ENCODE measurements at places on chromosomes 1 and 21.

- no peak for DNase-seq
These were observed 10.2 kb upstream of the FCRL5 start for GRCh38 chr1:157562515-157562914.

DNA sequence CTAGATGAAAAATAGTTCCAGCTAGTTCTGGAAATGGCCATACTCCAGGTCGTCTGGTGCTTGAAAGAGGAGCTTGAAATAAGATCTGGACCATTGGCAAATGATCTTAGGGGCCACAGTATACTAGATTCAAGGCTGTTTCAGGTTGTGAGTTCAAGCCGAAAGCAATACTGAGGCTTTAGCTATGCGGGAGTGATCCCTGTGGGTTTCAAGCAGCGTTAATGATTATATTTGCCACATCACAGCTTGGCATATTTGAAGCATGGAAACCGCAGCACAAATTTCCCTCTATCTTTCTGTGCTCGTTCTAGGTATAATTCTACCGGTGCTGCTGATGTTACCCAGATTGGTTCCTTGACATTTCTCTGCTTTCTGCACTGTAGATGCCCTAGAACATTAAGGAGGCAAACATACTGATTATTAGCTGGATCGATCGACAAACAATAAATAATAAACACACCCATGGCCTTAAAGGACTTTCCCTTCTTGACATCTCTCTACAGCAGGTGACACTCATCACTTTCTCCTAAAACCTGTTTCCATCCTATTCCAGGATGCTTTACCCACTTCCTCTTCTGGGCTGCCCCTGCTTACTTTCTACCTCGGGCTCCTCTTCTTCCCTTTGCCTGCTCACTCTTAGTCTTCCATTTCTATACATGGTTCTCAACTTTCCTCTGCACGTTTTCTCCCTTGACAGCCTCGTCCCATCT, 40.6 kb upstream of the LYST start:
- DNase-seq: no peak

- no peak for DNase-seq
These were observed 172.7 kb downstream of the PTPRU start for GRCh38 chr1:29408831-29409605.

GRCh38 chr1:196951711-196952394, 8.3 kb downstream of the CFHR2 start:
- no peak for DNase-seq

GRCh38 chr1:119542492-119542946, 35.5 kb downstream of the HSD3B1 start:
- DNase-seq: no peak

- no peak for DNase-seq
These were observed 10.2 kb downstream of the EEIG2 start for GRCh38 chr1:108570128-108570527.

DNA sequence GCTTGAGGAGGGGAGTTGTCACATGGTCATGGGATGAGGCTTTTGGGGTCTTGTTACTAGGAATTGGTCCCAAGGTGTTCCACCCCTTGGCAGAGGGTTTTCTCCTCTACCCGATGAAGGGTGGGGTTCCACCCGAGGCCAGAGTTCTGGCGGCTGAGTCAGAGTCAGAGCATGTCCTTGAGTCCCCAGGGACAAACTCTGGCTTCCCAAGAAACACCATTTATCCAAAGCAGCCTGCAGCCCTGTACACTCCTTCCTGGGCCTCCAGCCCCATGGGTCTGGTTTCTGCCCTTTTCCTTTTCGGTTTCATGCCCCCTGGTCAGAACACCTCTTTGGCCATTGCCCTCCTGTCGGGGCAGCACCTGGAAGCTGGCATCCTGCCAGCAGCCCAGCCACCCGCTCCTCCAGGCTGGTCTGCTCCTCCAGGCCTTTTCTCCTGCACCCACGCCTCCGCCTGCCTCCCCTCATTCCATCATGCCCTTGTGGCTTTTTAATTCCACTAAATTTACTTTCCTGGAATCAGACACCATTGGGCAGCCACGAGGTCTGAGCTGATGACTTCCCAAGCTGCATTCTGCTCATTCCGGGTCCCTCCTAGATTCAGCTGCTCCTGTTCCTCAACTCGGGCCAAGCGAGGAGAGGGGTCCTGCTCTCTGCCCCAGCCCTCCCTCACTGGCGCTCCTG, 301.7 kb upstream of the VAMP3 start:
- DNase-seq: no peak

- no peak for DNase-seq
These were observed 411.3 kb downstream of the KIF26B start for GRCh38 chr1:245566134-245566533.

DNA sequence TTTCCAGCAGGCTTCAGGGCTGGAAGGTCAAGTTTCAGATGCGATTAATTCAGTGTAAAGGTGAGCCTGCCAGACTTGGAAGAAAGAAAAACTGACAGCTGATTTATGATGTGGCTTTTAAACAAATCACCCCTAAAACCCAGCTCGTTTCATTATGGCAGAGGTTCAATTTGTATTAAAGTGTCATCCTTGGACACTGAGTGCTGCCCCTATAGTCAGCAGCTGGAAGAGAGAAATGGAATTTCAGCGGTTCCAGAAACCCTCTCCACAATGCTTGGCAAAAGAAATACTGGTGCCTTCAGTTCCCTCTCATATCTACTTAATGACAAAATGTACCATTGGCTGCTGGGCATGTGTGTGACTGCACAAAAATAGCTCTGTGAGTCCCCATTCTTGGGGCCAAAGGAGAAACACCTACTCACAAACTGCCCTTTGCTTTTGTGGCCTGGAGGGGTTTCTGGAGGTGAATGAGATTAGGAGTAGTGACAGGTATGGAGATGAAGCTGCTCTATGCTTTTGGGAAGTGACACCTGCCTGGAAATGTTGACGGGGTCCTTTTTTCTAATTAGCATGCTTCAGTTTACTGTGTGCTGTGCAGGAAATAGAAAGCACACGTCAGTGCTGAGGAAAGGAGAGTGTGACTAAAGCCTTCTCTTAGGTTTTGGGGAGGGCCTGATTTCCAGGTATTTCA, 95.1 kb upstream of the TSPAN2 start:
- DNase-seq: no peak

DNA sequence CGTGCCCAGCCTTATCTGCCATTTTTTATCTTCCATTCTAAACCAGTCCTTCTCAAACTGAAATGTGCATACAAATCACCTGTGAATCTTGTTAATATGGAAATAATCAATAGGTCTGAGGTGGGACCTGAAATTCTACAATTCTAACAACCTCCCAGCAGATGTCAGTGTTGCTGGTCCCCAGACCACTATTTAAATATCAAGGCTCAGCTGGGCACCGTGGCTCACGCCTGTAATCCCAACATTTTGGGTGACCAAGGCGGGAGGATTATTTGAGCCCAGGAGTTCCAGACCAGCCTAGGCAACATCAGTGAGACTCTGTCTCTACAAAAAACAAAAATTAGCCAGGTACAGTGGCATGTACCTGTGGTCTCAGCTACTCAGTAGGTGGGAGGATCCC, 4.1 kb downstream of the UQCRHL start:
- no peak for DNase-seq

DNA sequence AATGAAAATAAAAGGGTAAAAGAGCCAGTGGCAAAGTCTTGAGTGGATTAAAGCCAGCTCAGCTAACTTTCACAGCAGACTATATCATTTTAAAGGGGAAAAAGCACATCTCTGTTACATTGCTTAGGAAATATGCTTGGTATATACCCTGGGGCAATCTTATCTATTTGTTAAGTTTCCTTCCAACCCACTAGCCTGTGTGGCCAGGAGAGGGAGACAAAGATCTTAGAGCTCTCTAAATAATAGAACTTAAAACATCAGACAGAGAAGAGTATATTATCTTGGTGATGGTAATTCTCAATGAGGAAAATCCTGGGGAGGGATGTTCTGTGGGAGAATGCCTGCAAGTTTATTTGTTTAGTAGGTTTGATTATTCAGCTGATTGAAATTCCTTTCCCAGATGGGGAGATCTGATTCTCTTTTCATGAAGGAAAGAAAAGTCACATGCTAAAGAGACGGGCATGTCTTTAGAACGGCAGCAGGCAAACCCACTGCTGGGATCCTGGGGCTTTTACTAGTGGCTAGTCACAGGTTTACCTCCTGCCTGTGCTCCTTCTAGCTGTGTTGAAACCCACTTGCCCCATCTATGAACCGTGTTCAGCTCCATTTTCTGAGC, 3.6 kb downstream of the KCNE2 start:
- no peak for DNase-seq

GRCh38 chr1:213397638-213398037, 346.6 kb downstream of the RPS6KC1 start:
- DNase-seq: no peak
